ENCODE measurements at places on chromosomes 2 and 18.

DNA sequence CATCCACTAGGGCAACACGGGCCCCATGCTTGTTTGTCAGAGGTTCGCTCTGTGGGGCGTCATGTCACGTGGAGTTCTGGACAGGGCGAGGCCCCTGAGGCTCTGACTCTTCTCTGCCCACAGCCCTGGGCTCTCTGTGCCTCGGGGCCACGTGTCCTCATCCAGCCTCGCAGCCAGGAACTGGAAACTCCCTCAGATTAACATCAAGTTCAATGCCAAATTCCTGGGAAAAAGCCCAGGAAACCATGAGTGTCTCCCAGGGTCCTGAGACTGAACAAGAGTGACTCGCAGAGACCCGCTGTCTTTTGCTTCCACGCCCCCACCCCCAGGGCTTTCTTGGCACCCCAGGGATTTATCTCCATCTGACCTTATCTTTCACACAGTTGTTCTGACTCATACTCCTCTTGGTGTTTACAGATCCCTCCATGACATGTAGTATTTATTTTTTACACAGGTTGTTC lies 174.0 kb upstream of the PIEZO2 start:
- DNase-seq = peak; percentile 28

DNA sequence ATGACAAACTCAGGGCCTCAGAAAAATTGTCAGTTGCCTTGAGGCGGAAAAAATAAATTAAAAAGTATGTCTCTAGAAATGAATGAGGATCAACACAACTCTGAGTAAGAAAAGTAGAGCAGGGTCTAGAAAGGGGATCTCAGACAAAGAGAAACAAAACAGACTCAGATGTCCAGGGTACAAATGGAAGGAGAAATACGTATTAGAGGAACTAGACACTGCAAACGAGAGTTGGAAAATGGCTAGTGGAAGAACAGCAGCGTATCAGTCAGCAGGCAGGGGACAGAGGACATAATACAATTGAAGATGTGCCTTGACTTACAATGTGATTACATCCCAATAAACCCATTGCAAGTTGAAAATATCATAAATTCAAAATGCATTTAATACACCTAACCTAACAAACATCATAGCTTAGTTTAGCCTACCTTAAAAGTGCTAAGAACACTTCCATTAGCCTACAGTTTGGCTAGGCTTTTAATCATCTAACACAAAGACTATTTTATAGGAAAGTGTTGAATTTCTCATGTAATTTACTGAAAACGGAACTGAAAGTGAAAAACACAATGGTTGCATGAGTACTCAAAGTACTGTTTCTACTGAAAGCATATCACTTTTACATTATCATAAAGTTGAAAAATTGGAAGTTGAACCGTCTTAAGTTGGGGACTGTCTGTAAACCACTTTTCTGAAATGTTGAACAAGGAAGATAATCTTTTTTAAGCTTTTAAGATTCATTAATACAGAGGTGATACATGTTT lies 182.8 kb downstream of the NBAS start:
- no peak for DNase-seq

DNA sequence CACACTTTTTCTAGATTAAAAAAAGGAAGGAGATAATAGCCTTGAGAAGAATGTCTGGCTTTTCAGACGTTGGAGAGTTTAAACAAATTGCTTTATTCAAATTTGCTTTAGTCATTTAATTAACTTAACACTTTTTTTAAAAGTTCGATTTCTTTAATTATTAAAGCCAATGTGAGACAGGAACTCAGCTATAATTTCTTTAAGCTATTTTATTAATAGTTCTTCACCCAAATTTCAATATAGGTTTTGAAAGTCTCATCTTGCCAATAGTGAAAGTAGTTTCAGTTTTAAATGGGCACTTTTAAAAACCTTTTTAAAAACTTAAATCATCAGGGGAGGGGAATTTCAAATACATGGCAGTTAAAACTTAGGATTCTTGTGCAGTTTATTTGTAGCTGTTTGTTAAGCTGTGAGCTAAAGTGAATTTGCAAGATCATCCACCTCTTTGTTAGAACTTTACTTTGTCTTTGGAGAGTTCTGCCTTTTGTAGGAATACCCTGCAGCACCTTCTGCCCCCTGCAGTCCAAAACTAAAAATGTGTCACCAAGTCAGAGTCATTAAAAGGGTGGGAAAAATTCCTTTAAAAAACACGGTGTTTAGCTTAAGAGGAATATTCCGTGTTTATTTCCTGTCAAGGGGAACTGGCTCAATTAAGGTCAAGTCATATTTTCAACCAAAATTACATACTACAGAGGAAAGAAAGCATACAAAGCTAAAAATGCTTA lies 4.6 kb downstream of the TGIF1 start:
- peak; percentile 75 for DNase-seq

DNA sequence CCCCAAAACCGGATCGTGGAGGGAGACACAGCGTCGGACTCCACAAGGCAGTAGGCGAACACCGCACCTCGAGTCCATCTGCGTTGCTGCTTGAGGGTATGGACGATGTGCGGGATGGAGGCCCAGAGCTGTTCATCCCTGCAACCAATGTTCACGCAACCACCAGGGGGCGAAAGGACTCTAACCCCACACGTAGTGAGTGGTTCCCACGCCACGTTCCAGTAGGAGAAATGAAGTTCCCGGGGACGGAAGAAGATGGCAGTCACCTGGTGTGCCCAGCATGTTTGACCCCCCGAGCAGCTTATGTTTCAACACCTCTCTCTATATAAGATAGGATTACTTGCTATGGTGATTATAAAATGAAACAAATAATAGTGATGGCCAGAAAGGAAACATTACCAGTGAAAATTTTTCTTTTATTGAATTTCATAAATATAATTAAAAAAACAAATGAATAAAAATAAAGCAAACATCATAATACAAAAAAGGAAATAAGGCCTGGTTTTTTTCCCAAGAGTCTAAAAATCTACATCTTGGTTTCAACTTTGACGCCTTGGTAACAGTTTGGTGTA lies 184.3 kb downstream of the SH3BP4 start:
- peak; percentile 80 for DNase-seq

DNA sequence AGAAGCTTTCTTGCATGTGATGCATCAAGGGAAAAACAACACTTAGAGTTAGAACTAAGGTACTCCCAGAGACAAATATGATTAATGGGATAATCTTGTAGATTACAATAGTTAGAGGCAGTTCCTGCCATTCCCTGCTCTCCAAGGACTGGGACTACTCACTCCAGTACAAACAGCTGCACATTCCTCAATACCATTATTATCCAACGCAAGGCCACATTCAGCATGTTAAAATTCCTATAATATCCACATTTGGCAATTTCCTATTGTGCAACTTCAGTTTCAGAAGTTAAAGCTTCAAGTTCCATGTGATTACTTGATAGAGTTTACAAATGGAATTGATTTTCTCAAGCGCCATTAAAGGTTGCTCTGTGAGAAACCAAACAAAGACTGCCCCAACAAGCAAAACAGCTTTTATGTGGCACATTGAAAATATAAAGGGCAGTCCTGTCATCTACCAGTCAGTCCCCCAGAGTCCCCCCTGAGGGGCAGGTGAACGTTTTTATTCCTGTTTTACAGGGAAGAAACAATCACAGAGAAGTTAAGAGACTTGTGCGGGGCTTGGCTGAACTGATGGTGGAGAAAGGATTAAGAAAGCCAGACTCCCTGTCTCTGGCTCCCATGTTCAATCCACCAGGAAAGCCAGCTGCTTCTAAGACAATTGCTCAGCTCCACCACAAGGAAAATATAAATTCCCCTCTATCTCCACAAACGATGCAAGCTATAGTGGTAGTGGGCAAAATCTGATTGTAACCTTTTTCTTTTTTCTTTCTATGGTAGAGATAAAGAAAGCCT lies 72.6 kb downstream of the TXNL1 start:
- DNase-seq = peak; percentile 99

DNA sequence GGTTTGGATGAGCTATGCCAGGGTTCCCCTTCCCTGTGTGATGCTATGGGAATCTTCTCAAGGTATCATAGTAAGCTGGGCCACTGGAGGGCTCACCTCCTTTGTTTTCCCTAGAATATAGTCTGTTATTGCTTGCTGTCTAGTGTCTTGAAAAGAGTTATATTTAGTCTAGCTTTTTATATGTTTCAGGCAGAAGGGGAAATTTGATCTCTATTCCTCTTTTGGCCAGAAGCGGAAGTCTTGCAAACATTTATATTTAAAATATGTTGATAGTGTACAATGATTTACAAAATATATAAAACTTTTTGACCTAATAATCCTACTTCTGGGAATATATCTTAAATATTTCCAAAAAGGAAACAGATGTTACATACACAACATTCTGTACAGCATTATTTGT lies 260.7 kb downstream of the FHOD3 start:
- no peak for DNase-seq

DNA sequence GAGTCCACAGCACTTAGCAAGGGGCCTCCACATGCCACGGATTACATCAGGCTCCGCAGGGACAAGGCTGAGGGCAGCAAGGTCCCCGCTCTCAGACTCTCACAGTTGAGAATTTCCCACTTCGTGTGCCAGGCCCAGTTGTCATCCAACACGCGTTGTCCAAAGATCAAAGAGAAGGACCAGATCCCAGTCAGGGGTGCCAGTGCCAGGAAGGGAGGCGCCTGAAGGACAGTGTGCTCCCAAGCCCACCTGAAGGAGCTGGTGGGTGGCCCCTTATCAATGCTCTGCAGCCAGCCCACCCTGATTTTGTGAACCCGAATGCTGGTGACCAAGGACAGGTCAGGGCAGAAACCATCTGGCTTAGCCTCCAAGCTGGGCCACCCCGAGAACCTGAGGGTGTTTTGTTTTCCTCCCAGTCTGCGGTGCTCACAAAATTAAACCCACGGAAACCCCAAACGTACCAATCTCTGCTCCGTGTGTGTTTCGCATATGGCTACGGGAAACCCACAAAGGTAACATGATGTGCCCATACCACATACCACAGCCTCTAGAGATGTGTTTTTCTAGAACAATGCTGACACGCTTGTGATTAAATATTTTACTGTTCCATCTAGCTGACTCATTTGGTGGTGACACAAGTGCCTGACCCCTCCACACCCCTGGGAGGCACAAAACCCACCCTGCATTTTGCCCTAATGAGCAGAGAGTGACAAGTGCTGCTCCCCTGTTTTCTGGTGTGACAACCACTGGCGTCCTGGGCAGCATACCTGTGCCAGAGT lies 24.5 kb downstream of the CRACDL start:
- DNase-seq = no peak

- DNase-seq = no peak
Observed at GRCh38 chr2:152466041-152466440, 131.1 kb downstream of the FMNL2 start.

DNA sequence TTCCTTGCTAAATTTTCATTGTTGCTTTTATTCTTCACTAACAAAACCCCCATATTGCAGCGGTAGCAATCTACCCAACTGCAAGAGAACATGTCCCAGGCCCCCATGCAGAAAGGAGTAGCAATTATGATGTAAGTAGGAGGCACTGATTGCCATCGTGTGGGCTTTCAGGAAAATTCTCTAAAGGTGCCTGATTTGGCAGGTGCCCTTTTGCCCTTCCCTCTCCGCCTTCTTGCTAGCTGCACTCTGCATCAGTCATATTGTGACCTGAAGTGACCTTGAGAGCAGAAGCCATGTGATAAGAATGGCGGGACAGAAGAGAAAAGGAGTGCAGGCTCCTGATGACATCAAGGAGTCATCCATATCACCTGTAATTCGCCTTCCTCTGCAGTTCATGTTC lies 112.1 kb downstream of the NCKAP5 start:
- no peak for DNase-seq

- no peak for DNase-seq
Observed at GRCh38 chr2:112472547-112473263, 9.3 kb upstream of the TTL start.

DNA sequence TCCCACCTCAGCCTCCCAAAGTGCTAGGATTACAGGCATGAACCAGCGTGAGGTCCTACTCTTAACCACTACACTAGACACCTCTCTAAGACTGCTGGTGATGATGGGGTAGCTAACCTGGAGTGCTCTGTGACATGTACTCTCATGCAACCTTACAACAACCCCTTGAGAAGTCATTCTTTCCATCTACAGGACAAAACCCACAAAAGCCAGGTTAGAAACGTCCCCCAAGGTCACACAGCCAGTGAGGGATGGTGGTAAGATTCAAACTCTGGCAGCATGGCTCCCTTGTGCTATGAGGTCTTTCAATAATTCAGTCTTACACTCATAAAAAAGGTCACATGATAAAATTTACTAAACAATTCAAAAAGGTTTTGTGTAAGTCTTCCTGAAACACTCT lies 94.8 kb upstream of the SERTAD2 start:
- no peak for DNase-seq

DNA sequence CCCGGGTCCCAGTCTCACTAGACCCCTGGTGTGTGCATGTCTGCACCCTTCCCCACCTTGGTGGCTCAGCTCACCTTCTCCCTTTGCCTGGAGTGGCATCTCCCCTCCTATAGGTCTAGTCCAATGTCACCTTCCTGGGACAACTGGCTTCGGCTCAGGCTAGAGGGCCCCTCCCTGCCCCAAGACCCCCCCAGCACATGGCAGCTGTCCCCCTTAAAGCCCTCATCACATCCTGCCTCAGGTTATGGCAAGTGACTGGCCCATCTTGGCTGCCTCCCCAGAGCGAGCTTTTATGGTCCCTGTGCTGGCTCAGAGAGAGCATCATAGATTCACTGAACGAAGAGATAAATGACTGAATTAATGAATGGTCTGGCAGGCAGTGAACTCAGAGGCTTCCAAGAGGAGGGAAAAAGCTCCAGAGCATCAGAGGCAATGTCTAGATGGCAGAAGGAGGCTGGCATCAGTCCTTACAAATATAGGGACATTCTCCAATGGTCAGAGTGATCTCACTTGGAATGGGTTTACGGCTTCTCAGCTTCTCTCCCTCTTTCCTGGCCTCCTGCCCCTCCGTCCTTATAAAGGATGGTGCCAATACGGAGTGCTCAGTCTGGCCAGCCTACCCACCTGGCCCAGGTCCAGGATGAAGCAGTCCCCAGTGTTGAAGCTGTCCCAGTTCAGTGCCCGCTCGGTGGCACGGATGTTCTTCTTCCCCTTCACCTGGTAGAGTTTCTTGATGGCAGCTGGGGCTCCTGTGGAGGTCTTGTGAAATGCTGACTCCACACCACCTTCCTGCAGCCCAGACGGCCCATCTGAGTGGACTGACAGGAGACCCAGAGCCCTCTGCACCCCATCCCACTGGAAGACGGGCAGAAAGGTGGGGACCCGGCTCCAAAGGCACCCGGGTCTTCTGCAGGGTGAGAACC lies 9.4 kb downstream of the CAPG start:
- no peak for DNase-seq

- peak; percentile 8 for DNase-seq
Observed at GRCh38 chr2:172921532-172922236, 154.0 kb upstream of the MAP3K20 start.

- no peak for DNase-seq
Observed at GRCh38 chr2:190666895-190667294, 18.0 kb downstream of the NAB1 start.

- no peak for DNase-seq
Observed at GRCh38 chr2:33958591-33958990, 359.5 kb upstream of the FAM98A start.

- no peak for DNase-seq
Observed at GRCh38 chr2:173806761-173807160, 158.4 kb downstream of the SP3 start.

GRCh38 chr2:86367499-86367777 lies 30.0 kb upstream of the REEP1 start:
- DNase-seq = no peak

- no peak for DNase-seq
Observed at GRCh38 chr18:1652018-1652417, 747.3 kb downstream of the ADCYAP1 start.

- DNase-seq = peak; percentile 85
Observed at GRCh38 chr2:71880846-71881610, 266.6 kb downstream of the CYP26B1 start.
